T-helper 1 cell (primary cell): ENCODE measurements at places on chromosomes 16 and 17.

GRCh38 chr16:85577899-85578598 is 35.1 kb upstream of the GSE1 start:
- no peak for DNase-seq

- DNase-seq = no peak
Observed at GRCh38 chr16:5386989-5387388, 289.4 kb upstream of the EEF2KMT start.

DNA sequence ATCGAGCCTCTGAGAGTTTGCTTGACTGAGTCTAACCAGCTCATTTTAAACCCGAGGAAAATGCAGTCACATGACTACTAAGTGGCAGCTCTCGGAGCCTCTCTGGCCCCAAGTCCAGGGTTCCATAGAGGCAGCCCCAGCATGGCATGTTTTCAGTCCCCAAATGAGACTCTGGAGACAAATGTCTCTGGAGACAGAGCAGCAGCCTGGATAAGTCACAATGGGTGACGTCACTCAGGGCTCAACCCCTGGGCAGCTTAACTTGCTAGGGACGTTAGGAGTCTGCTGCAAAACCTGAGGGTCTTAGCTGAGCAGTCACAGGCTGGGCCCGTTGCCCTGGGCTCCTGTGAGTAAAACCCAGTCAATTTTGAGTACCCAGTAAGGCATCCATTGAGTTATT is 6.9 kb upstream of the STH start:
- no peak for DNase-seq

- DNase-seq = no peak
Observed at GRCh38 chr17:50049636-50050035, 6.3 kb upstream of the ITGA3 start.

DNA sequence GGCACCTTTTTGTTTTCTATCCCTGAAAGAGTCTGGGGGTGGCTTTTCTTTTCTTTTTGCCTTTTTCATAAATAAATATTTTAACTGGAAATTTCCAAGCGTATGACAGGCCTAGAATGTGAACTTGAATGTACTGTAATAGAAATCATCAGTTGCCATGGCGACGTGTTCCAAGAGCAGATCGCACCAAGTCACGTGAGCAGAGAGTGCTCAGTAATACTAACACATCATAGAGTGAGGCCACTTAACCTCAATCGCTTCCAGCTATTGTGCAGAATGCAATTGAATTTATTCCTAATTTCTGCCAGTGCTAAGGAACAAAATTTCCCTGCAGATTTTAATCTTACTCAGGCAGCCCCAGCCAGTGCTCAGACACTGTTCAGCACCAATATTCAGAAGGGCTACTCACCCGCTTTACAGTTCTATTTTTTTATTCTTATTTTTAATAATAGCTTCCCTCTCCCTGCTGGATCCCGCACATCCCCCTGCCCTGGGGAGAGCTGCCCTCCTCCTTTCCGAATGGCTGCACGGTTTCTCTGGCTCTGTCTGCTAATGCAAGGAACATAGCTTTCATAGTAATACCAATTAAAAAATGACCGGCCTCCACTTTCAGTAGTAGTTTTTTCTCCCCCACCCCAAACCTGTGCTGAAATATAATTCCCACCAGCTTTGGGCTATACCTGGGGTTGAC is 26.2 kb upstream of the PMFBP1 start:
- no peak for DNase-seq
